ENCODE measurements at places on chromosomes 13 and 19.

DNA sequence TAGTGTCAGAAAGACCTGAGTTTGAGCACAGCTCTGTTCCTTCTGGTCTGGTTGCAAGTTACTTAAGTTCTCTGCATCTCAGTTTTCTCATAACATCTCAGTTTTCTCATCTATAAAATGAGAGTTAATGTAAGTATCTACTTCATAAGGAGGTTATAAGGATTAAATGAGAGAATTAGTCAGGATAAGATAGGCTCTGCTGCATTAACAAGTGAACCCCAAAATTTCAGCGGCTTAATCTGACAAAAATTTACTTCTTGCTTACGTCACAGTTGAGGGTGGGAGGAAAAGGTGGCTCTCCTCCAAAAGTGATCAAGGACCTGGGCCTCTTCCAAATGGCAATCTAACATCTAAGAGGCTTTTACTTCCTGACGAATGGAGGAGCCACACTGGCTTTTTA lies 31.5 kb upstream of the LRCH1 start:
- DNase-seq, result no peak

DNA sequence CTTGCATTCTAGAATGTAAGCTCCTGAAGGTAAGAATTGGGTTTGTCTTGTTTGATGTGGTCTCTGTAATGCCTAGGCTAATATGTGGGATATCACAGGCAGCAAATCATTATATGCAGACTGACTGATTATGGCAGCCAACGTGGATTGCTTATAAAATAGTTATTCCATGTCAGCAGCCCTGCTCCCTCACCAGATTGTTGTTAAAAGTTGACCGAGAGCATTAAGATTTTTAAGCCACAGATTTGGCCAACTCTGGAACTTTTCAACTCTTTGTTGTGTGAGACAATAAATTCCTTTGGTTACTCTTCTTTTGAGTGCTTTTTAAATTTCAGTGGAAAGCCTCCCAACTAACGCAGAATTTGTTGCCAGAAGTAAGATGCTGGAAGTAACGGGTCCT lies 92.6 kb upstream of the FAM216B start:
- no peak for DNase-seq

DNA sequence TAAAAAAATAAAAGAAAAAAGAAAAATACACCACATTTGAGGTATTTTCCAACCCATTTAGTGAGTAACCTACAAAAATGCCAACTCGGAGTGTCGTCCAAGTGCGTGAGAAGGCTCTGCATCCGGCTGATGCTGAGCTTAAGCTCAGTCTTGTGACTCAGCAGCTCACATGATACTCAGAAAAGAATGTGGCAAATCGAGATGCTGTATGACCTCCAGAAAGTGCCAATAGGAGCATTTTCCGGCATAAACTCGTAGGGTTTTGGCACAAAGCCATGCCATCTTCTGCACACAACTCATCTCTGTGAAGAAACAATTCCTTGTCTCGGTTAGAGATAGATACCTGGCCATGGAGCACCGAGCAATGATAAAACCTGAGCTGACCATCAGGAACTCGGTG lies 58.5 kb downstream of the TRPM4 start:
- peak; percentile 5 for DNase-seq

- no peak for DNase-seq
These were observed at the start of gene SMIM17 for GRCh38 chr19:56642711-56643459. Gene SMIM17 (plus strand): TSS chr19:56643159. CDS start chr19:56645668, 2,509 bp downstream.

GRCh38 chr13:43783820-43784219 lies 3.0 kb downstream of the ENOX1 start:
- no peak for DNase-seq

DNA sequence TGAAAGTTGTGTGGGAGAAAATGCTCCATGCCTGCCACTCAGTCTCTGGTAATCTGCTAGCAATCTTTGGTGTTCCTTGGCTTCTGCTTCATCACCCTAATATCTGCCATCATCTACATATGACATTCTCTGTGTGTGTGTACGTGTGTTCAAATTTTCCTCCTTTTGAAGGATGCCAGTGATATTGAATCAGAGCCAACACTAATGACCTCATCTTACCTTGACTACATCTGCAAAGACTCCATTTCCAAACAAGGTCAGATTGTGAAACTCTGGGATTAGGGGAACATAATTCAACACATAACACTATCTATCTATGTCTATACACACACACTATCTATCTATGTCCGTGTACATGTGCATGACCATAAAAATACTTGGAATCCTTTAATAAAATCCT lies 81.4 kb upstream of the IRS2 start:
- DNase-seq, result peak; percentile 38

- DNase-seq, result peak; percentile 22
These were observed 170.6 kb downstream of the FLT1 start for GRCh38 chr13:28324181-28324789.

- DNase-seq, result peak; percentile 55
These were observed 1.1 kb downstream of the RPL36 start for GRCh38 chr19:5690955-5691821.

GRCh38 chr13:73133531-73133930 lies 74.7 kb downstream of the KLF5 start:
- DNase-seq, result no peak

GRCh38 chr19:40326201-40326600 lies 22.0 kb downstream of the C19orf47 start:
- DNase-seq, result no peak

DNA sequence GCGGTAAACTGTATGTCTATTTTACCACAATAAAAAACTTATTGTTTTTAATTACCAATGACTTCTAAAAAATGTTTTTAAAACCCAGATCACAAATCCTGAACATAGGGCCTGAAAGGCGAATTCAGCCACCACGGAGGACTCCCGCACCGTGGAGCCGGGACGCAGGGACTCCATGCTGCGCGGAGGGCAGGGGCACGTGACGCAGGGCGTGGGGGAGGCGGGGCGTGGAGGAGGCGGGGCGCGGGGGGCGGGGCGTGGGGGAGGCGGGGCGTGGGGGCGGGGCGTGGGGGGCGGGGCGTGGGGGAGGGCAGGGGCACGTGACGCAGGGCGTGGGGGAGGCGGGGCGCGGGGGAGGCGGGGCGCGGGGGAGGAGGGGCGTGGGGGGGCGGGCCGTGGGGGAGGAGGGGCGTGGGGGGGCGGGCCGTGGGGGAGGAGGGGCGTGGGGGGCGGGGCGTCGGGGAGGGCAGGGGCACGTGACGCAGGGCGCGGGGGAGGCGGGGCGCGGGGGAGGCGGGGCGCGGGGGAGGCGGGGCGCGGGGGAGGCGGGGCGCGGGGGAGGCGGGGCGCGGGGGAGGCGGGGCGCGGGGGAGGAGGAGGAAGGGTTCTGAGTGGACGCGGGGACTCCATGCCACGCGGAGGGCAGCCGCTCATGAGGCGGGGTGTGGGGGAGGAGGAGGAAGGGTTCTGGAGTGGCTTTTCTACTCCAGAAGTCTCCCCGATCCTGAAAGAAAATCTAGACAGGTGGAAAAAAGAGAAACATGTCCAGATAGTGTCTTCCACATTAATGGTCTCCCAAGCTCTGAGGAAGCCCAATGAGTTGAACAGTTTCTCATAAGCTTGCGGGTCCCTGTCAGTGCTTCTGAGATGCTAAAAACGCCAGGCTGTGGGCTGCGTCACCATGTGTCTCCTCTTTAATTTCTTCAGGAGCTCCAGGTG lies 4.4 kb upstream of the PROZ start:
- no peak for DNase-seq

All from RCC 7860 (cell line).